Stimulated activated CD4-positive, alpha-beta T cell treated with anti-CD3 and anti-CD28 coated beads, Interleukin-4, amount 100 ng/mL, for 48 hours (primary cell): ENCODE measurements at places on chromosomes 12 and 14.

DNA sequence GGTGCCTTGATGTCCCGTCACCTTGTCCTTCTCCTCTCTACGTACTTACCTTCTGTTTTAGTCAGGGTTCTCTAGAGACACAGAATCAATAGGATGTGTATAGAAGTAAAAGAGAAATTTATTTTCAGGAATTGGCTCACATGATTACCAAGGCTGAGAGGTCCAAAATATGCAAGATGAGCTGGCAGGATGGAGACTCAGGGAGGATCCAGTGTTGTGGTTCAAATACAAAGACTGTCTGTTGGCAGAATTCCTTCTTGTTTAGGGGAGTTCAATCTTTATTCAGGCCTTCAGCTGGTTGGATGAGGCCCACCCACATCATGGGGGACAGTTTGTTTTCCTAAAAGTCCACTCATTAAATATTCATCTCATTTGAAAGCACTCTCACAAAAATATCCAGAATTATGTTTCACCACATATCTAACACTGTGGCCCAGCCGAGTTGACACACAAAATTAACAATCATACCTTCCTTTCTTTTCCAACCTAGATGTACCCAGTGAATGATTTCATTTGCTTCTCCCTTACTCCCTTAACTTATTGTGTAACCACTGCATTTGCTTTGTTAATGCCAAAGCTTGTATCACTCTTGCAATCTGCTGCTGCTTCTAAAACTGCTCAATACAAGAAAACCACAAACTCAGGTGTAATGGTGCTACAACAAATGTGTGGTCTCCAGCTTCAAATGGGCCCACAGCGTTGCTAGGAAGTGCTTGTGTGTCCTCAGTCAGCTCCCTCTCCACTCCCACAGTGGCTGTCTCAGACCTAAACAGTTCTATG, 195.4 kb upstream of the ARHGAP5 start:
- DNase-seq, result no peak

DNA sequence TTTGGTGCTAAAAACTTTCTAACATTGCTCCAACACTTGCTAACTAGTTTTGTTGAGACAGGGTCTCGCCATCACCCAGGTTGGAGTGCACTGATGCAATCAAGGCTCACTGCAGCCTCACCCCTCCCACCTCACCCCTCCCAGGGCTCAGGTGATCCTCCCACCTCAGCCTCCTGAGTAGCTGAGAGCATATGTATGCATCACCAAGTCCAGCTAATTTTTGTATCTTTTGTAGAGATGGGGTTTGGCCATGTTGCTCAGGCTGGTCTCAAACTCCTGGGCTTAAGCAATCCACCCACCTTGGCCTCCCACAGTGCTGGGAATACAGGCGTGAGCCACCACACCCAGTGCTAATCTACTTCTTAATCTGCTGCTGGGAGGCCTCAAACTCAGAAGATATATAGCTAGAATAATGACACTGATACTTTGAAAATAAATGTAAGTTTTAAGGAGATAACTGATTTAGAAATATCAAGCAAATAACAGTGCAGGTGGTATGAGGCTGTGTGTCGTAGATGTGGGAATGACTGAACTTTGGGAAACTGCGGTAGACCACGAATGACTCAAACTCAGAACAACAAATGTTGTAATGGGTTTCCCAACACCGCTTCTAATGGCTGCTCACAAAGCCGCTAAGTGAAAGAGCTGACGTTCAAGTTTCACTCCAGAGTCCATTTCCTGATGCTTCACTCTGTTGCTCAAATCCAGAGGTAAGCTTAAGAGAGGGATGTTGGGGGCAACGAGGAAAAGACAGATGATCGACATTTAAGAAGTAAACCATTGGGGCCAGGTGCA, 10.0 kb downstream of the TMCC3 start:
- peak; percentile 50 for DNase-seq

DNA sequence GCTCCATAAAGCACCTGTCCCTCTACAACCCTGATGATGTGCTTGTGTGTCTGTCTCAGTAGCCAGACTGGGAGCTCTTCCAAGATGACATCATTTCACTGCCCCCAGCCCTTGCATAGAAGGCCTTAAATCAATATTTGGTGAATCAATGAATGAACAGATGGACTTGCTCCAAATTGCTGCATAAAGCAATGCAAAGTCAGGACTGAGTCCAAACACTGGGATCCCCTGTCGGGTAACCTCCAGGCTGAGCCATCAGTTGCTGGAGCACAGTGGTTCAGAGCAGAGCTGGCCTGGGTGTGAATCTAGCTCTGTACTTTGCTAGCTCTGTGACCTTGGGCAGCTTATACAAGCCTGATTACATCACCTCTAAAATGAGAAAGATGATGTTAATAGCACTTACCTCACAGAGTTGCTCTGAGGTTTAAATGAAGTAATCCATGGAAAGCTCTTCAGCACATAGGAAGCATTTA, 120.3 kb upstream of the VASH1 start:
- no peak for DNase-seq

DNA sequence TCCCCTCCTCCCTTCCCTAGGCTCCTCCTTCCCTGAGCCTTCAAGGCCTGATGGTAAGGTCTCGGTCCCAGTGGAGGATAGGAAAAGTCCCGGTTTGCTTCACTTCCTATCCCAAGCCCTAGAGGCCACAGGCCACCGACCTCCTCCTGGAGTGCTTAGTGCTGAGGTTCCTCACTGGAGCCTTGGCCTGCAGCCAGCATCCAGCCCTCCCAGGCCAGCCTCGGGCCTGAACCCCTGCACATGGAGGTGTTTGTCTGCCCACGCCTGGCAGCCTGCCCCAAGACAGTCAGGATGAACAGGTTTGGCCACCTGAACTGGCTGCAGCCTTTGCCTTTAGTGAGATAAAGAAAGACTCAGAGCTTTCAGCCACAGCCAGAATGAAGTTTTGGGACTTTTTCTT, 15.8 kb upstream of the KRT7 start:
- DNase-seq, result no peak

DNA sequence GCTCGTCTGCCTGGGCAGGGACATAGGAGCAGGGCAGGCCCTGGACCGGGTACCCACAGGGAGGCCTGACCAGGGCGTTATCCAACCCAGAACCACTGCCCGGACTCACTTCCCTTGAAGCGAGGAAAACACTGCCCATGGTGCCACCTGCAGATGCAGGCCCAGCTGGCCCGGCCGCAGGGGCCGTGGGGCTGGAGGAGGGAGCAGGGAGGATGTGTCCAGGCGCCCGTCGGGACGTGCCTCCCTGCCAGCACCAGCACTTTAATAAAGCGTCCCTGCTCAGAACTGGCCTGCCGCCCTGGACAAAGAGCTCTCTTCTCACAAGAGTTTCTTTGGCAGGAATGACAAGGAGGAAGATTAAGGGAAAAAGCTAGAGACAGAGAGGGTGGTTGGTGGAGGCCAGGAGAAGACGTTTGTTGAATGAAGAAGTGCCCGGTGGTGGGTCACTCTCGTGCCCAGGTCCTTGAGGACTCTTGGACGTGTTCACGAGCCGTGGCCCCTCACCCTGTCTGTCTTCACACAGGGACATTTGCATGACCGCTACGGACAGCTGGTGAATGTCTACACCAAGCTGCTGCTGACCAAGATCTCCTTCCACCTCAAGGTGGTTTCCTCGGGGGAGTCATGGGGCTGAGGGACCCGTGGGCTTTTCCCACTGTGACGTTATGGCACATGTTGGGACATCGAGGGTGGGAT, 14.2 kb downstream of the HIP1R start:
- no peak for DNase-seq

DNA sequence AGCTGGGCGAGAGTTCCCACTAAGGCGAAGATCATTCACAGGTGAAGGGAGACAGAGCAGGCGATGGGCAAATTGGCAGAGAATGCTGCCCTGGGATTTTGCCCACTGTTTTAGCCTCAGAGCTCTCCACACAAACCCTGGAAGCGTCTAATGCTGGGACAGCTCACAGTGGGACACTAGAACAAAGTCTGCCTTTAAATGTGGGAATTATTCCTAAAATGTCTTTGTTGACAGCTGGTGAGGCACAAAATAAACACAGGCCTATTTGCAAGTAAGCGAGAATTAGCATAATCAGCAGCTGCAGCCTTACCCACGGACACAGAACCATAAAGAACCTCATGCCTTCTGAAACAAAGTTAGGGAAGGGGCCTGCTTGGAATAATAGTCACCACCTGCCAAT, 824.5 kb downstream of the AACS start:
- DNase-seq, result no peak

GRCh38 chr14:61003571-61003970, 22.5 kb downstream of the SLC38A6 start:
- DNase-seq, result no peak

DNA sequence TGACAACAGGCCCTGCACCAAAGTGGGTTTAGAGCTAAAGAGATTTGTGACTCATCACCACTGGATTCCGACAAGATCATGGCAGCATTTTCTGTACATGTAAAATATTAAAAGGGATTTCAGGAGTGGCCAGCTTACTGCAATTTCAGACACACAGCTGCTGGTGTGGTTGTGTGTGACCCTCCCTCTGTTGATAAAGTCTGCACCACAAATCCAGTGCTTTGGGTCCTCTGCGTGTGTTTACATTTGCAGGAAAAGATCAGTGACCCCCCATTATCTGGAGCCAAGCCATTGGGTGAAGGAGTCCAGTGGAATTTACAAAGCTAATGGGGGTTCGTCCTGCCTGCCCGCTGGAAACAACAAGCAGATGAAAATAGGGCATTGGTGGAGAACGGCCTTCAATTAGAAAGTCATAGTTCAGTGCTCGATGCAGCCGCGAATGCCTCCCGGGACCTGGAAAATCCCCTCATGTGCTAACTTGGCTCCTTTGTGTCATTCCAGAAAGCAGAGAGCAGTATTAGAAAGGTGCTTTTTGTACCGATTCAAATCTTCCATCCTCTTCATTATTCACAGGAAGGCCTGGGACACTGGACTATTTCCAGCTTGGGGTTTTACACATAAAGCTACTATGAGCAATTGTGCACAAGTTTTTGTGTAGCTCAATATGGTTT, 188.5 kb upstream of the TMEM132C start:
- no peak for DNase-seq
